ENCODE measurements at places on chromosomes 5 and 9. TPM values are rescaled to one million over a fixed set of nuclear protein-coding genes. Genes with fewer than 3 reads are reported as not detected.

Gene PCDH12
- 4.2 TPM for total RNA-seq

Gene ARHGEF37
- total RNA-seq = 4.6 TPM

GRCh38 chr9:70486127-70486526, 71.7 kb upstream of the KLF9 start:
- no peak for DNase-seq

Gene TRPM3
- total RNA-seq = 49.7 TPM

DNA sequence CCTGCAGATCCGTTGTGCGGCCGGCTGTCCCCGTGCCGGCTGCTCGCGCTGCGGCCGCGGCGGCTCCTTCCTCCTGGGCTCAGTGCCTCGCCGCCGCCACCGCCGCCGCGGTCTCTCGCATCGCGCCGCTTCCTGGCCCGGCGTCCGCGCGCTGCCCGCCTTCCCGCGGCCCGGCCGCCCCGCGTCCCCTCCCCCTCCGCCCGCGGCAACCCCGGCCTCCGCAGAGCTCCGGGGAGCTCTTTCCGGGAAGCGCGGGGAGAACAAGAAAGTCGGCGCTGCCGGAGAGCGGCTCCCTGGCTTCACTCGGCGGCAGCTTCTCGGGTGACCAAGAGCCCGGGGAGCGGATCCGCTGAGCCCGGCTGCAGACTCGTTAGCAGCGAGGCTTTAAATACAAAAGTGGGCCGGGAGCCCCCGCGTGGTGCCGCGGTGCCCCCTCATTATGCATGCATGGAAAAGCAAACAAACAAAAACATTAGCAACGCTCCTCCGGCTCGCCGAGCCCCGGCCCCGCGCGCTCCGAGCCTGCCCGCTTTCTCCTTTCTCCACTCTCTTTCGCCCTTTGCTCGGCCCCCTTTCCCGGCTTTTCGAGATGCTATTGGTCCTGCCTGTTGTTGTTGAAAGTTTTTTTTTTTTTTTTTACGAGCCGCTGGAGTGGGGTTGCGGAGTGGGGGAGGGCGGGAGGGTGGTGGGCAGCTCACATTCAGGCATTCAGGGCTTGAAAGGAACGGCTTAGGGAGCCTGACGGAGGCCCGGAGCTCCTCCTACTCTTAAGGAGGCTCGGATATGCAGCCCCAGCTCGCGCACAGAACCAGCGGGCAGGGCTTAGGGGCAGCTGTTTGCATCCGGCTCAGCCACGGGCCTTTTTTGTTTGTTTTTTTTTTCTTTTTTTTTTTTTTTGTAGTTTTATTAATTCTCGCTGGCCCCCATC, at the start of gene GAS1:
Gene GAS1, minus strand, starts transcription at position 361 of the 928 bp plus-strand sequence. CDS start 727 bp downstream, outside the sequence.
- DNase-seq = peak; percentile 89

DNA sequence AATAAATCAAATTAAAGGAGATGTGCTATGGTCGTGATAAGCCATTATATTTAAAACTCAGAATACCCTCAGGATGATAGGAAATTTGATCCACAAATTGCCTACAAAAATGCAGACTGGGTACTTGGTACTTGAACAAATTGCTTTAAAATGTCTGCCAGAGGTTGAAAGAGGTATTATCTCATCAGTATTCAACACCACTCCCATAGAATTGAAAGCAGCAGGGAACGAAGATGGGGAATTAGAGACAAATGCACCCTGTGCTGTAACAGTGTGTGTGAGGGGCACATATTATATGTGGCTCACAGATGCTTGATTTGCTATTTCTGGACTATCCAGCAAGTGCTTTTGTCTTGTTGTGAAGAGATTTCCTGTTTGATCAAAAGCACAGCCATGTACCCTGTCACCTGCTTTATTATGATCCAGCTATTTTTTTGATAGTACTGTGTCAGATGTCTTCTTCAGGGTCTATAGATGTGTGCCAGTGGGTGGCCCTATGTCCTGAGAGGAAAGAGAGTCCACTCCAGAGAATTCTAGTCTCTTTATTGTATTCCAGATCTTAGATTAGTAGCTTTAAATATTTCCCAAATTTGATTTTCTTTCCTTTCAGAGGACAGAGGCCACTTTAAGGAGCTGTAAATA, 120.1 kb downstream of the XRCC4 start:
- no peak for DNase-seq

DNA sequence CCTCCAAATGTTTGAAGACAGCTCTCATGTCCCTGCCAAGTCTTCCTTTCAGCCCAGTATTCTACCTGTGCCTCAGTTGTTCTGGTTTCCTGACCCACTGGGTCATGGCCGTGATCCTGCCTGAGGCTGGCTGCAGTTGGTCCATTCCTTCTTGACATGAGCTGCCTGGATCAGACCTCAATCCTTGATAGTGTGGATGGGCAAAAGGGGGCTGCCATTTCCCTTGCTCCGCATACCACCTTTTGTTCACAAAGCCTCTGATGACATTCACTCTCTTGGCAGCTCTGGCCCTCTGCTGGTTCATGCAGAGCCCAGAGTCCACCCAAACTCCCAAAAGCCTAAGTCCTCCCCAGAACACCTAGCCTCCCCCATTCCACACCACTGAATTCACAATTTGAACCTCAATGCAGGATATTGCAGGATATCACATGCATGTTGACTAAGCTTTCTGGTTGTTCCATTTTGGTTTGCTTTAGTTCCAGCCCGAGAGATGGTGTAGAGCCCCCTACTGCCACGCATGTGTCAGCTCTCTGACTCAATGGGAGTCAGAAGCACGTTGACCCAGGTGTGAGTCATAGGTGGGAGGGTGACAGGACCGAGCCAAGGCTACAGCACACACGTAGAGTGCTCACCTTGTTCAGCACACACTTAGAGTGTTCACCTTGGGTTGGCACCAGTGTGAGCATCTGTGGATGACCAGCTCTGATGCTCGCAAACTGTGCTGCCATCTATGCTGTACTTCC, 137.2 kb downstream of the MTX3 start:
- no peak for DNase-seq

Gene ACTBL2
- not detected for total RNA-seq

Gene EIF4E1B
- total RNA-seq = 0.27 TPM

Gene CLTA
- 79.3 TPM for total RNA-seq

All from cerebellum (tissue), 4 donors.